ENCODE measurements at places on chromosomes 5 and 9.

DNA sequence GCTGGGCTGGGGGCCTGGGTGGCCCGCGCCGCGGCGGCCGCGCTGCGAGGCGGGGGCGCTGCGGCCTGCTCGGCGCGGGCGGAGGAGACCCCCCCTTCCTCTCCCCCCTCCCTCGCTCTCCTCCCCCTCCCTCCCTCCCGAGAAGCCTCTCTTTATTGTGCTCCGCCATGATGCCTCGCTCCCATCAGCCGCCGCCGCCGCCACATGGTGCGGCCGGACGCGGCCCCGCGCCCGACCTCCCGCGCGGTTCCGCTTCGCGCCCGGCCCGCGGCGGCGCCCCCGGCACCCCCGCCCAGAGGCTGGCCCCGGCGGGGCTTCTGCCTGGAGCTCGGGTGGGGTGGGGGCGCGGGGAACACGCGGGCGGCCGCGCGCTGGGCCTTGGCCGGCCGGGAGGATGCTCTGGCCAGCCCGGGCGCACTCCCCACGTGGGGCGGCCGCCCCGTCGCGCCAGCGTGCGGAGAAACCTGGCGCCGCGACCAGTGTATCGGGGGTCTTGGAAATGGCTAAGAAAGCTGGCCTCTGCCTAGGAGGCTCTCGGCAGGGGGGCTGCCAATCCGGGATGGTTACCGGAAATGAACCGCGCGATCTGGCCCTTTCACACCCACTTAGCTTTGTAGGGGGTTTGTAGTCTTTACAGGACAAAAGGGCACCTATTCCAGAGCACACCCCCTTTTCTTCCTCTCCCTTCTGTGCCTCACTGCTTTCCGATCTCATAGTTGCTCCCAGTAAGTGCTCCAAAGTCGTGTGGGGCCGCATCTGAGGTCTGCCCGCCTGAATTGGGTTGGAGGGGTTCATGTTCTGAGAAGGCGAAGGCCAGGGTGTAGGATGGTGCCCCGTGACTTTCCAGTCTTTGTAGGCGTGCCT is 1.0 kb downstream of the SET start:
- no peak for DNase-seq

- no peak for DNase-seq
These were observed 381.0 kb upstream of the IRX4 start for GRCh38 chr5:2263763-2264162.

DNA sequence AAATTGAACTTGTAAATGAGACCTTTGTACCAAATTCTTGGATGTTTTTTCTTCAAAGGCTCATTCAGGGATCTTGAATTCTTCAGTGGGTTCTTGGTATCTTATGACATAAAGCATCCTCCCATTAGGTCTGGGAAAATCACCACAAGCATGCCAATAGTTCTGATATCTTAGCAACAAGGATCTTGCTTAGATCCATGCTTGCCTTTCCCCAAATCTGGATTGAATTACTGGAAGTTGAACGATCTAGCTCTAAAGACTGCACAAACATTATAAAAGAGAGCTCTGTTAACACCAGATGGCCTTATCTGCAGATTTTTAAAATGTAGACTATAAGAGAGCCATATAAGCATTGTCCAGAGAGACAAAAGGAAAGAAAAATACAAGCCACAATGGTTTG is 266.3 kb downstream of the RAB3C start:
- DNase-seq = no peak

GRCh38 chr5:135750506-135750905 is 84.0 kb upstream of the SLC25A48 start:
- no peak for DNase-seq

DNA sequence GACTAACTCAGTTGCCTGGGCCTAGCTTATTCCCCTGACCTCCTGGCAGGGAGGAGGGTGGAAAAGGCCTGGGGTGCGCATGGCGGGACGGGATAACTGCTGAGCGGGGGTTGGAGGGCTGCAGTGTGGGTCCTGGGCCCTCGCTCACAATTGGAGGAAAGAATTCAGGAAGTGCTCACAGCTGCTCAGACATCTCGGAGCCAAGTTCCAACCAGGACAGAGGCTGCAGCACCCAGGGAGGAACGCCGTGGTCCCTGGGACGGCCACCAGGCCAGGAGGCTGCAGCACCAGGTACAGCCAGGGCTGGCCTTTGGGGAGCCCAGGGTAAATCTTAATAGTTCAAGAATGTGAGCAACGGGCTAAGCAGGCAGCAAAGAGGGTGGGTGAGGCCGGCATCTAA is at the start of gene SPAAR:
TSS of gene SPAAR (plus strand) at position 217 of the 400 bp plus-strand sequence. CDS start 974 bp downstream, outside the sequence.
- DNase-seq = no peak

DNA sequence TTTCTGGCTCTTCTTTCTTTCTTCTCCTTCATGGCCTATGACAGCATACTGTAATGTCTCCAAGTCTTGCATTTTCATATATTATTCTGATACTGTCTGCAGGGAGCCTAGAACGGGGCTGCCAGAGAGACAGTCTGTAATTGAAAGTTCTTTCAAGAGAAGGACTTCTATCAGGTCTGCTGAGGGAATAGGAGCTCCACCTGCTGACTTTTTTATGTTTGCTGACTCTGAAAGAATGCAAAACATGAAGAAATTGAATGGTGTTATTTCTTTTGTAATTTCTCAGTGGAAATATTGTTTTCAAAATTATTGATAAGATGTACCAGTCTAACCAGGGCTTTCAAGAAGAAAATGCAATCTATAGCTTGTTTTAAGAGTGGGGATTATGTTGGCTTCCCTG is 121.9 kb upstream of the RFX3 start:
- no peak for DNase-seq

GRCh38 chr5:81606150-81606549 is 144.7 kb downstream of the SSBP2 start:
- DNase-seq = no peak

DNA sequence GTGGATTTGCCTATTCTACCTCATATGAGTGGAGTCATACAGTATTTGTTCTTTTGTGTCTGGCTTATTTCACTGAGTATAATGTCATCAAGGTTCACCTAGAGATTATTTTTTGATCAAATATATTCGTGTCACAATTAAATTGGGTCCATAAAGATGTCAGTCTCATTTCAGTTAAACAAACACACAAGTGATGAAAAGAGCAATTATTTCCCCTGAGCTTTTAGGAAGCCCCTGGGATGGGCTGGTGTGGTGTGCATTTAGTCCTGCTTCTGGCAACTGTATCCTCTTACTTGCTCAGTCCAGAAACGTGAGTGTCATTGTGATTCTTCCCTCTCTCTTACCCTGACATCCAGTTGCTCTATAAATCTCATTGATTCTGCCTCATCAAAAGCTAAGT is 52.8 kb upstream of the CARTPT start:
- DNase-seq = no peak

- no peak for DNase-seq
These were observed 19.5 kb downstream of the MAP1B start for GRCh38 chr5:72126796-72127195.

DNA sequence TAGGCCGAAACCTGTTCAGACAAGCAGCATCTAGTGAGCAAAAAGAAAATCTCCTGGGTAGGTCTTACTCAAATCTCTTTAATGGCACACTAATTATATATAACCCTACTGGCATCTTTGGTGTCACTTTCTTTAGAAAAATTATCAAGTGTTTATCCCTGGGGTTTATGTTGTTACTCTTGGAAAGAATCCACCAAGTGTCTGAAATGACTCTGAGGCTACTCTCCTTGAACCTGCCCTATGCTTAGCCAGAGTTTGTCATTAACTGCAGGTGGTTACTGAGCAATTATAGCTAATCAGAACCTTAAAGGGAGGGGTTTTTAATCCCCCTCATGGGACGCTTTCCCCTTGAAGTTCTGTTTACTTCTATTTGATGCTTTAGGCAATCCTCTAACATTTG is 381.9 kb downstream of the PLK2 start:
- no peak for DNase-seq

GRCh38 chr9:118640836-118641560 is 728.2 kb downstream of the BRINP1 start:
- DNase-seq = no peak

DNA sequence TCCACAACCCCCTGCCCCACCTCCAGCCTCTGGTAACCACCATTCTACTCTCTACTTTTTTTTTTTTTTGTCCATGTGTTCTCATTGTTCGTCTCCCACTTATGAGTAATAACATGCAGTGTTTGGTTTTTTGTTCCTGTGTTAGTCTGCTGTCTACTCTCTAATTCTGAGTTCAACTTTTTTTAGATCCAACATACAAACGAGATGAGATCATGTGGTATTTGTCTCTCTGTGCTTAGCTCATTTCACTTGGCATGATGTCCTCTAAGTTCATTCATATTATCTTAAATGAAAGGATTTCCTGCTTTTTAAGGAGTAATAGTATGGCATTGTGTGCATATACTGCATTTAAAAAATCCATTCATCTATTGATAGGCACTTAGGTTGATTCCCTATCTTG is 130.9 kb downstream of the NMUR2 start:
- no peak for DNase-seq

GRCh38 chr9:119934497-119934896 is 565.3 kb upstream of the BRINP1 start:
- no peak for DNase-seq

- no peak for DNase-seq
These were observed 7.5 kb upstream of the PRLR start for GRCh38 chr5:35237580-35238376.

DNA sequence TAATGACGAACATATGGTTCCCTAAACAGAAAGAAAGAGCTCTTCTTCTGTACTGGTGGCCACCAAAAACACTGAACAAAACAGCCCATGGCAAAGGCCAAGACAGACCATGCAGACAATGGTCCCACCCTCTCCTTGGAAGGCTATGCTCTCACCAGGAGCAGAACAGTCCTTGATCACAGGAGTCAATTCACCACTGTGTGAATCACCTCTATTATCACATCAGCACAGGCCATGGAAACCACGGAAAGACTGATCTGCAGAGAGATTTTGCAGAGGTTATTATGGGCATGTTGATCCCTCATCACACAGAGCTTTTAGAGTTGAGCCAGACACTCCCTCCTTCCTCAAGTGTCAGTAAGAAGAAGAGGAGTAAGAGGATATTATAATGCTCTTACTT is 134.0 kb upstream of the RASEF start:
- no peak for DNase-seq

DNA sequence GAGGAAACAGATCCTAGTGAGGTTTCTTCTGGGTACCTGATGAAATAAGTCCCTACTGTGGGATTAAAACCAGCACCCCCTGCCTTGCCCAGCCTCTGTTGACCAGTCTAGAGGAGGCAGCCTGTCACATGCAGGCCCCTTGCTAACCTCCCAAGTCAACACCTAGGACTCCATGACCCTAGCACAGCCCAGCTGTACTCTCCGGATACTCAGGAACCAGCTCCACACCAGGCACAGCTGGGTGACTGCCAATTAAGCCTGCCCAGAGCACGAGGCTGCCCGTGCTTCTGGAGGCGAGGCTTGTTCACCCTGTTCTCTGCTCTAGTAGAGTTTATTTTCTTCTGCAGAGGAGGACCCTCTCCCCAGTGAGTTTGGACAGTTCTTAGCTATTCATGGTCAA is 92.5 kb downstream of the SNX24 start:
- DNase-seq = no peak

- DNase-seq = no peak
These were observed 215.3 kb downstream of the MEF2C start for GRCh38 chr5:88667496-88668201.

DNA sequence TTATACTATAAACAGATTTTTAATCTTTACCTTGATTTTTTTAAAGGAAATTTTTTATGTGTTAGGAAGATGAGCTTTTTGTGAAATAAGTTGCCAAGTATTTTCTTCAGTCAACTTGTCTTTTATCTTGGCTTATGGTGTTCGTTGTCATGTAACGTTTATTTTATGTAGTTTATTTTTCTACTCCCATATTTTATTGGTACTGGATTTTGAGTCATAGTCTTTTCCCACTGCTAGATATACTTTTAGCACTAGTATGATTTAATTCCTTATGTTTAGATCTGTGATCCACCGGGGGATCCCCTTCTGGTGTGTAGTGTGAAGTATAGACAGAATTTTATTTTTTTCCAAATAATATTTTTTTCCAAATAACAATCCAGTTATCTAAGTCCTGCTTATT is 54.2 kb downstream of the DENND4C start:
- no peak for DNase-seq

- no peak for DNase-seq
These were observed 52.3 kb upstream of the CAVIN4 start for GRCh38 chr9:100525563-100525962.

- DNase-seq = no peak
These were observed 36.4 kb downstream of the PTCH1 start for GRCh38 chr9:95480346-95480745.

- DNase-seq = no peak
These were observed 62.7 kb downstream of the CAVIN4 start for GRCh38 chr9:100640447-100641050.

DNA sequence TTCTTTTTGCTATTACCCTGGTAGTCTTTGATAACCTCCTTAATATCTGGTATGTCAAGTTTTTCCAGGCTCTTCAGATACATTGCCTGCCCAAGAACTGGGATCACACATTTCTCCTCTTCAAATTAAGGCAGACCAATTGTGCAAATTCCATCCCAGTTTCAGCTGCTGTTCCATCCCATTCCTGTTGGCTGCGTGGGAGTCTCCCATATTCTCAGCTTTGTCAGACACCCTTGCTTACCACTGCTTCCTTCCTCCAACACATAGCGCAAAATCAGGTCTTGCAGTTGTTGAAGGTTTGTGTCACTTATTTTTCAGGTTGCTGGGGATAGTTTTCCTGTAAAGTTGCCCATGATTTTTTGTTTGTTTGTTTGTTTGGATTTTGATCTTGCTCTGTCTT is 15.2 kb downstream of the HCN1 start:
- no peak for DNase-seq

GRCh38 chr5:36070687-36071571 is 4.2 kb upstream of the UGT3A2 start:
- no peak for DNase-seq

- no peak for DNase-seq
These were observed 139.1 kb downstream of the PLPPR1 start for GRCh38 chr9:101167490-101168134.

DNA sequence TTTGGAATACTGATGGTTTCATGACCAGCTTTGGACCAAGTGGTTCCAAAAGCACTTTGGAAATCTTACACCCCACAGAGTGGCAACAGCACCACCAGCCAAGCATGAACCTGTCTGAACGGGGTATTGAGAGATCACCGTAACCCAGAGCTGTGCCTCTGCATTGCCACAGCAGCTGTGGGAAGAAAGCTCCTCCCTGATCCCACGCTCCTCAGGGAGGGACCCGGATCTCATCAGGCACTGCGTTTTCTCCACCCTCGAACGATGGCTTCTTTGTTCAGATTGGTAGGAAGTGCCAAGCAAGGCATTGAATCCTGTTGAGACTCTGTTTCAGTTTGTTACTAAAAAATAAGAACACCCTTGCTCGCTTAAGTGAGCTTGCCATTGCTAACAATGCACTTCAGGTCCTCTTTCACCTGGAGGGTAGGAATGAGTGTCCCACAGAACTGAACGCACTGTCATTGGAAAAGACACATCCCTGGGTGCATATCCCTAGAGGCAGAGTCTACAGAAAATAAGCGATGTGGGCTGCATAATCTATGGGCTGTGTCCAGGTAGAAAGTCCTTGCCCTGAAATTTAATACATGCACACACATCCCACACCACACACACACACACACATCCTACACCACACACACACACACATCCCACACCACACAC is 118.0 kb upstream of the ICE1 start:
- no peak for DNase-seq

All from KG1 (cell line).